RKO (cell line): ENCODE measurements at places on chromosomes 2 and 18.

DNA sequence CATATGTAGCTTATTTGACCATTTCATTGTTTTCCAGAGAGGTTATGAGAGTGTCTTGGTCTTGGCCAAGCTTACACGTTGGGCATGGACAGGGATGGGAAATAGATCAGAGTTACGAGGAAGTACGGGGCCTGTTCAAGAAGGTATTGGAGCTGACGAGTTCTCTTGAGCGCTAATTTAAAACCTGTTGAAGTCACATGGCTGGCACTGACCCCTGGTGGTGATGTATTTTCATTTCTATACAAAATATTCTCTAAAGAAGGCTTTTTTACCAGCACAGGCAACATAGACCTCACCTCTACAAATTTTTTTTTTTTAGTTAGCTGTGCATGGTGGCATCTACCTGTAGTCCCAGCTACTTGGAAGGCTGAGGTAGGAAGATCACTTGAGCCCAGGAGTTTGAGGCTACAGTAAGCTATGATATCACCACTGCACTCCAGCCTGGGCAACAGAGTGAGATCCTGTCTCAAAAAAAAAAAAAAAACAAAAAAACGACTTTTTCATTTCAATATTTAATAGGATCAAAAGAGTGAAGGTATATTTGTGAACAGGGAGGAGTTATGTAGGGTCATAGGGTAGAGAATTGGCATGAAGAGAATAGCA is 19.6 kb downstream of the UGP2 start:
- peak; percentile 53 for DNase-seq

DNA sequence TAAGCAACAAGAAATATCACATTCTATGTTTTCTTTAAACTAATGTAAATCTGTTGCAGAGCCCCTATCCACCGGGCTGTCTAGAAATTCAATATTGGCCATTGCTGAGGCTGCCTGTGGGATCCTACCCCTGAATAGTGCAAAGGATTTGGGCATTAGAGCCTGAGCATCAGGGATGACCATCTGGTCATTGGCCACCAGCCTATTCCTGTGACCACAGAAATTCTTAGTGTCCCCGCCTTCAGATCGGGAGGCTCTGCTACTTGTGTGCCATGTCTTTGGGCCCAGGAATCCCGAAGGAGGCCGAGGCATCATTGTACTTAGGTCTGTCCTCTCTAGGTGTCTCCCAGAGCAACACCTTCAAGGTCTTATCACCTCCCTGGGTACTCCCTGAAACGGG is 73.8 kb downstream of the HRH4 start:
- DNase-seq = no peak

GRCh38 chr2:105697781-105698449 is 46.8 kb upstream of the NCK2 start:
- no peak for DNase-seq

GRCh38 chr2:195520671-195521155 is 136.3 kb upstream of the SLC39A10 start:
- DNase-seq = no peak

GRCh38 chr2:236607471-236608187 is 38.0 kb downstream of the ACKR3 start:
- DNase-seq = no peak

DNA sequence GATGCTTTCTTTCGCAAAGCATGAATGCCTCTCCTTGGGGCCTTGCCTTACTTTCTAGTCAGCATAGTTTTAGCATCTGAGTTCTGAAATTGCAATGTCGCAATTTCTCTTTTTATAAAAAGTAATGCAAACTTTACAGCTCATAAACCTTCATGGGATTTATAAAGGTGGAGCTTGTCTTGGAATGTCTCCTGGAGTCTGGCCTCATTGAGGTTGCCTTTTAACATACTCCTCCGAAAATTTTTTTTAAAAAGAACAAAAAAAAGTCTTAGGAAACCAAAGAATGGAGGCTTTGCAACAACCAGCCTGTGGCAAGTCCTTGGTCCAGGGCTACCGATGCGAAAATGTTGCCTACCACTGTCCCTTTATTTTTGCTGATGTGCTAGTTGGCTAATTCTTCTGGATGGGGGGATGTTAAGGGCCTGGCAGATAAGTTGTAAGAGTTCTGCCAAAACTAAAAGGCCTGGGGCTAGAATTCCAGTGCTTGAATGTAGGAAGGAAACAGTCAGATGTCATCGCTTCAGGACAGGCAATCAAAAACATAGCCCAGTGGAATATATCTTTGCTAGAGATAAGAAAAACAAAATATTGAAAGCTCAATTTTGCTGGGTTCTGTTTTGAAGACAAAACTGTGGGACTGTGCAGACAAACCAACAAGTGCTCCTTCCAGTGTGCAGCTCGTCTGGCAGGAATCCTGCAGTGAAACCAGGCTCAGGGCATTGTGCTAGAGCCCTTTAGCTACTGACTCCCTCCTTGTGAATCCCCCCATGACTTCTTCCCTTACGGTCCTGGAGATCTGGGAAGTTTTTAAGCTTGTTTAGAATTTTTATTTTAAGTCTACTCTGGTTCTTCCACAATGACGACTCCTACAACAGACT is 213.0 kb downstream of the PIEZO2 start:
- no peak for DNase-seq

DNA sequence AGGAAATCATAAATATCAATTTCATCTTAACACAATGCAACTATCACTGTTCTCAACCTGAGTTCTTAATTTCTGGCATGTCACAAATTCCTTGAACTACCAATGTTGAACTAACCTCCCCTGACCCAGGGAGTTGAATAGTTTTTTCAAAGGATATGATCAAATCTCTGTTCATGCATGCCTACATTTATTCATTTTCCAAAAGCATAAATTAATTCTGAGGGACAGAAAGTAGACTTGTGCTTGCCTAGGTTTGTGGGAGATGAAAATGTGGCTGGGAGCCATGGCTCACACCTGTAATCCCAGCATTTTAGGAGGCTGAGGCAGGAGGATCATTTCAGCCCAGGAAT is 175.7 kb downstream of the TGIF1 start:
- DNase-seq = no peak

GRCh38 chr2:23859983-23860382 is 66.9 kb downstream of the ATAD2B start:
- DNase-seq = no peak

DNA sequence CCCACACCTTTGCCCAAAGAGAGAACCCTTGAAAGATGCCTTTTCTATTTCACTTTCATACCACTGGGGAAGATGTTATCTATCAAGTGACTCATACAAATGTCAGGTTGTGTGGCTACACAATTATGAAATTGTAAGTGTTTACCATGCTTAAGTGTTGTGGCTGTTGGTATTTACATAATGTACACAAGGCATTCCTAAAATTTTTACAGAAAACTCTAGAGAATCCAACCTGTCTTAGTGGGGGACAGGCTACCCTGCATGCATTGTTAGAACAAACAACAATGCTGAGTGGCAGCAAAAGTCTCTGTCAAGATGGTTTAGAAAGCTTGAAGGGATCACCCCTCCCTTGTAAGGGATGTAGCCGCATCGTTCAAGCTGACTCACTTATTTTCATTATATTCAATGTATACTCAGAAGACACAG is 5.5 kb upstream of the MGAT4A start:
- peak; percentile 13 for DNase-seq

DNA sequence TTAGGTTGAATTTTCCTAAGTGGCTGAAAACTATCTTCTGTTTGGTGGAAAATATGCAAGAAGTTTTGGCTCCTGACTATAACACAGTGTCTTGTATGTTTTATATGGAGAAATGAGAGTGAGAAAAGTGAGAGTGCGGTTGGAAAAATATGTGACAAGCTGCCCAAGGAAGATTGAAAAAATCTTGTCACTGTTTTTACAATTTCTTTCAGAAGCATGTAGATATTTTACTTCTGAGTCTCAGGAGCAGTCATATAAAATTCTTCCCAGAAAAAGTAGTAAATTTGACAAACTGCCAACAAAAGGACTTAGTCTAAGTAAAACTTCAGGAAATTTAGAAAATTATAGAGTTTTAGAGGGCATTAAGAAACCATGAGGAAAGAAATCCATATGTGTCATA is 19.4 kb upstream of the RMND5A start:
- DNase-seq = no peak

- DNase-seq = no peak
Measured at GRCh38 chr2:167954495-167954894, 292.9 kb downstream of the STK39 start.

- DNase-seq = peak; percentile 21
Measured at GRCh38 chr18:51867767-51868166, 472.2 kb upstream of the DCC start.

- DNase-seq = peak; percentile 57
Measured at GRCh38 chr2:85537600-85538506, 1.1 kb upstream of the MAT2A start.

- DNase-seq = no peak
Measured at GRCh38 chr2:140498360-140498759, 1632.5 kb downstream of the LRP1B start.

DNA sequence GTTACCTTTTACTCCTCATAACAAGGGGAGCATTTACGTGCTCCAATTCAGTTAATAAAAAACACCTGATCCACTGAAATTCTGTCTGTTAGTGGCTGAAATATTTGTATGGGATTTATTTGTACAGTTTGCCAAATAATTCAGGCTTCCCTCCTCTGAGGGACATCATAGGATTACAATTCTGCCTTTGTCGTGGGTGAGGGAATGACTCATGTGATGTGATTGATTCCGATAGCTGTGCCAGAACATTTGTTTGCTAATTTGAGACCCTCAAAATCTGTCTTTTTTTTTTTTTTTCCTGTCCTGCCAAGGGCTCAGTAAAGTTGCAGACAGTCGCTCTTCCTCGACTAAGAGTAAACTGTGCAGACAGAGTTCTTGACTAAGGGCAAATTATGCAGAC is 612.6 kb upstream of the CDH2 start:
- DNase-seq = no peak

- DNase-seq = no peak
Measured at GRCh38 chr2:1644427-1644826, 99.9 kb downstream of the PXDN start.

GRCh38 chr2:12399240-12399639 is 317.5 kb upstream of the TRIB2 start:
- DNase-seq = no peak

DNA sequence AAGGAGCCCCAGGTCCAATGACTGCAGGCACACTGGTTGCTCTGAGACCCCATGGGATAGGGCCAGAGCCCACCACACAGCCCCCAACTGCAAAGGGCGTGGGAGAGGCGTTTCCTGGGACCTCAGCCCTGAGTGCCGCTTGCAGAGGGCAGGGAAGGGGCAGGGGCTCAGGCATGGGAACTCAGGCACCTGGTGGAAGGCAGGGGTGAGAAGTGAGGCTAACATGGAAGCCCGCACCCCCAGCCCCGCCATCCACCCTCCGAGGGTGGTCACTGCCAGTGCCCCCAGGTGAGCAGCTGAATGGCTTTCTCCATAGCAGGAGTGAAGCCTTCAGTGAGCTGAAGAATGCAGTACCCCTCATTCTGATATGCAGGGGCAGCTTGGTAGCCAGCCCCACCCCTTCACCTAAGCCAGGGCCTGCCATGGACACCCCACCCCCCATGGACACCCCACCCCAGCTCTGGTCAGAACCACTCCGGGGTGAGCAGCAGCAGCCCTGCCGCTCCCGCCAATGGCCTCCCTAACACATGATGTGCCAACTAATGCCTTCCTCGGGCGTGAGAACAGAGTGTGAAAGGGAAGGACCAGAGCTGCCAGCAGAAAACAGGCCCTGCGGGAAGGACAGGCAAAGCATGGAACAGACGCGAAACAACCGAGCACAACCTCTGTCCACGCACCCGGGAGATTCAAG is 6.6 kb downstream of the KIF1A start:
- DNase-seq = no peak

GRCh38 chr2:214604861-214605260 is 194.0 kb downstream of the VWC2L start:
- no peak for DNase-seq

GRCh38 chr18:3048121-3048520 is 35.2 kb upstream of the LPIN2 start:
- DNase-seq = no peak

GRCh38 chr2:82650038-82650437 is 1809.0 kb downstream of the SUCLG1 start:
- no peak for DNase-seq

- DNase-seq = peak; percentile 69
Measured at GRCh38 chr2:26245231-26245732, 543 bp downstream of the HADHB start.

DNA sequence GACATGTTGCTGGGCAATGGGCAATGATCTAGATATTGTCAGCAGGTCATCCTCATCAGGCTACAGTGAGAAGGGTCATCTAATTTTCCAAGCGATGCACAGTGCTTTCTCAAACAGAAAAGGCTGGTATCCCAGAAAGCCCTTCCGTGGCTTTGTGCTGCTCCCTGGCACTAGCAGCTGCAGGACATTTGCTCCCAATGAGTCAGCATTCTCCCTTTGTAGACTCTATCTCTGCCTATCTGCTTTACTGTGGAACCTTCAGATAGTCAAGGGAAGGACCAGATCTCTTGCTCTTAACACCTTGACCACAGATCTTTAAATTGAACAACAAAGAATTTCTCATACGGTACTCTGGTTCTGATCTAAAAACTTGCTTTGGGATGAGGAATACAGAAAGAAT is 101.4 kb downstream of the CDH2 start:
- no peak for DNase-seq

DNA sequence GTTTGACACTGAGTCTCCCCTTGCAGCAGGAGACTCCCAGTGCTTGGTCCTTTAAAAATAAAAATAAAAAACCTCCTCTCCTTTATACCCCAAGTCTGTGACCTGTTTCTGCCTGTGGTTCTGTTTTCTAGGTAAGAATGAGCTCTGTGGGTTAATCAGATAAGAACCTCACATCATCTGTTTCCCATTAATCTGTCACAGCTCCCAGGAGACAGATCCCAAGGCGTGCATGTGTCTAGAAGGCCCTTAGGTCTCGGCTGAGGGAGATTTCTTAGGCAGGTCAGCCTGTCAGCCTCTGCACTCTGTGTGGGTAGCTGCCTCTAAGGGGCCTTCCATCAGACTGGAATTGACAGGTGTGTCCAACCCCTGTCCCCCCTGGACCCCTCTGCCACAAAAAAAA is 80.7 kb downstream of the FHOD3 start:
- no peak for DNase-seq

DNA sequence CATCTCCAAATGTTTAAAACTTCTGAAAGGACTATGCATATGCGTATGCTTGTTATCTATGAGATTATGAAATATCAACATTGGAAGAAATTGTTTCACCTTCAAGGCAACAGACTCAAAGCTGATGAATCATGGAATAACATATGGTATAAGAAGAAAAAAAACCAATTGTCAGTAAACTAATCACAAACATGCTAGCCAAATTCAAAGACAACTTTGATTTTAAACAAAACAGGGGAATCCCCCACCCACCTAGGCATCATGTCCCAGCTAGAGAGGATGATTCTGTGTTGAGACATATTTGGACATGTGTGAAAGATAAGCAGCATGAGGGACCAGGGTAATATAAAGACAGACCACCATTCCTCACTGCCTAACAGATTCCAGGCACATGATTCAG is 147.7 kb downstream of the WDPCP start:
- no peak for DNase-seq

DNA sequence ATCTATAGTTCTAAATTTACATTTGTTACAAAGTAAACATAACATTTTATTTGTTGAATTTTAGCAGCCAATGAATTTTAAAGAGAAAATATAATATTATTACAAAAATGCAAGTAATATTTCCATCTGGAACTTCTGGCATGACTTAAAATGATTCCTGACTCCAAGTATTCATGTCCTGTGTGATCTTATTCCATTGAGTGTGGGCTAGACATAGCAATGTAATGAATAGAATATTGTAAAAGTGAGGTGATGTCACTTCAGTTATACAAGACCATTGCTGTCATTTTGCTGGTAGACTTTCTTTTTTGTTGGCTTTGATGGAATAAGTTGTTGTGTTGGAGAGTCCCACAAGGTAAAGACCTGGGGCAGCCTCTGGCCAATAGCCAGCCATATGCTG is 912.2 kb upstream of the PIK3C3 start:
- DNase-seq = no peak

GRCh38 chr2:154228566-154229280 is 357.0 kb downstream of the GALNT13 start:
- DNase-seq = no peak
